ENCODE measurements at places on chromosomes 16 and 17.

- no peak for DNase-seq
Observed at GRCh38 chr16:82829301-82829700, 202.5 kb downstream of the CDH13 start.

- DNase-seq = no peak
Observed at GRCh38 chr17:49454050-49454449, 39.4 kb upstream of the PHB1 start.

DNA sequence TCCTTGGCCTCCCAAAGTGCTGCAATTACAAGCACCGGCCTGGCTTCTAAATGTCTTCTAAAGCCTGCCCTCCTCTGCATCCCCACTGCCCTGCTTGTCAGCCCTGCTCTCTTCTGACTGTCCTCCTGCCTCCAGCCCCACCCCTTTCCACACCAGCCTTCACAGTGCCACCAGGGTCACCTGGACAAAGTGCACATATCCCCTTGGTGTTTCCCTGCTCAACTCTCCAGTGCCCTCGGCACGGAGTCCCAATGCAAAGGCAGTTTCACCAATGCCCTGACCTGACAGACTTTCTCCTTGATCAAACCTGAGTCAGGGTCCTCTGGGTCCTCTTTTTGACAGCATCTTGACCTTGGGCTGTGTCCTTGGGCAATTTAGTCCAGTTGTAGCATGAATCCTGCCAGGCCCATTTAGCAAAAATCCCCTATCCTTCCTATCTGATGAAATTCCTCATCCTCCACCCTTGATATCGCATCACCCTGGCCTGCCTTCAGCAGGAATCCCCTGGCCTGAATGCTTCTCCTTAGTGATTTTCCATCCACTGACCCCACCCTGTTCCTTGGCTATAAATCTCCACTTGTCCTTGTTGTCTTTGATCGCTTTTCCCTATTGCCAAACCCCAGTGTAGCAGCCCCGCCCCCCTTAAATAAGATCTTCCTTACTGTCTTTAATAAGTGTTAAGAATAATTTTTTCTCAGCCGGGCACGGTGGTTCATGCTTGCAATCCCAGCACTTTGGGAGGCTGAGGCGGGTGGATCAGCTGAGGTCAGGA lies 42.7 kb upstream of the ETV4 start:
- no peak for DNase-seq

DNA sequence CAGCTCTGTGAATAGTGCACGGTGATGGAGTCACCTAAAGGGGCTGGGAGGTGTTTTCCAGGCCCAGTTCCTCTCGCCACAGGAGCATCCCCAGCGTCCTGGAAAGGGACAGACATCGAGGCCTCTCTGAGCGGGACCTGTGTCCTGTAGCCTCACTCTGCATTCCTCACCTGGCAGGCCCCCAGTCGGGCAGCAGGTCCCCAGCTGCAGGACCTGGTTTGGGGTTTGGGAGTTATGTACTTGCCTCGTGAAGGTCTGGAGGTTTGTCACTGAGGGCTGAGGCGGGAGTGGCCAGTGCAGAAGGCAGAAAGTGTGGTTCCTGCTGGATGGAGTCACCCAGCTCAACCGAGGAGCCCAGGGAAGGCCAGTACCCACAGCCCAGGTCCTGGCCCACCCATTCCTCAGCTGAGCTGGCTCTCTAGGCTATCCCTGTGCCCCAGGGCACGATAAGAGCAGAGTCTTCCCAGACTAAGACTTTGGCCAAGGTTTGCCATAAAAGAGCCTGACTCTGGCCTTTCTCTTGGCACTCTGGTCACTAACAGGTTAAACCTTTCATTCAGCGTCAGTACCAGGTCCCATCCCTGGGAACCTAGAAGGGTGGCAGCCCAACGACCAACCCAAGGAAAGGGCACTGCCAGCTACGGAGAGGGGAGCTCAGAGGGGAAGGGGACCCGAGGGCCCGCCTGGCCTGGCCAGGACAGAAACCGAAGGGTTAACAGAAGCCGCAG lies 24.4 kb downstream of the TBX4 start:
- DNase-seq = no peak

- no peak for DNase-seq
Observed at GRCh38 chr17:29190592-29191207, 10.5 kb upstream of the MYO18A start.

GRCh38 chr17:74768763-74769114 lies 7.4 kb downstream of the NAT9 start:
- DNase-seq = no peak

GRCh38 chr17:55816532-55817396 lies 65.9 kb downstream of the PCTP start:
- DNase-seq = no peak

- DNase-seq = peak; percentile 84
Observed at GRCh38 chr17:59440757-59441463, 109.5 kb downstream of the YPEL2 start.

- DNase-seq = no peak
Observed at GRCh38 chr16:89370081-89370511, 120.3 kb downstream of the ANKRD11 start.

GRCh38 chr17:61135782-61136181 lies 263.9 kb upstream of the TBX2 start:
- DNase-seq = no peak

- DNase-seq = peak; percentile 82
Observed at GRCh38 chr16:22386976-22387375, 12.6 kb upstream of the CDR2 start.

- no peak for DNase-seq
Observed at GRCh38 chr16:14511800-14512135, 118.3 kb downstream of the PARN start.

GRCh38 chr16:85236818-85237150 lies 124.5 kb upstream of the CIBAR2 start:
- no peak for DNase-seq

GRCh38 chr17:55285340-55286301 lies 20.9 kb downstream of the HLF start:
- no peak for DNase-seq

GRCh38 chr17:50207792-50208567 lies 6.5 kb upstream of the COL1A1 start:
- no peak for DNase-seq

- no peak for DNase-seq
Observed at GRCh38 chr17:78380370-78380769, 1.9 kb downstream of the PGS1 start.

DNA sequence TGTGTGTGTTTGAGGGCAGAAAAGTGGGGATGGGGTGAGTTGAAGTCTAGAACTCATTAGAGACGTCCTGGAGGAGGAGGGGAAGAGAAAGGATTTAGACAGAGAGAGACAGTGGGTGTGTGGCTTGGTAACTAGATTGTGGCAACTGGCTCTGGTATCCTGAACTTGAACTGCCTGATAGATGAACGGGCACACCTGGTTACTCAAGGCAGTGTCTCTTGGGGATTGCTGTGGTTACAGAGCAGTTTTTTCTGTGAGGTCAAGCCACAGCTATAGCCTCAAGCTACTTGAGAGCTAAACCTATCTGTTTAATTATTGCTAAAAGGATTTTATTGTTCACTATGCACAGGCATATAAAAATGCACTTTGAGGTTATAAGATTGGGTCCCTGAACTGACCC lies 29.8 kb upstream of the MYH2 start:
- DNase-seq = peak; percentile 4

DNA sequence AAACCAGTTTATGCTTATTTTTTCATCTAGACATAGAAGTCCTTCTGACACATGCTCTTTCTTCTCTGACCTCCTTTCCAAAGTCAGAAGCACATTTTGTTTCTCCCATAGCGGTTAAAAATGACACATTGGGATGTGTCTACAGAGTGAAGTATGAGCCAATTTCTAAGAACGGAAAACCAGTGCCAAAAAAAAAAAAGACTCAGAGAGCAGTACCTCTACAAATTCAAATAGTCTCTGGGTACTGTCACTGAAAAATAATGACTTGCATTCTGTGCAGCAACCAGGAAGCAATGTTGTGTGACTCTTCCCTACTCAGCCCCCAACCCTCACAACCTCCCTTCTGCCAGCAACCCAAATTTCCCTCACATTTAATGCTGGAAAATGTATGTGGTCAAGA lies 145.5 kb upstream of the PMFBP1 start:
- no peak for DNase-seq

Data from ACHN (cell line).